ENCODE measurements at places on chromosomes 16 and 17.
A peak's percentile ranks its signal among the peaks of the same experiment; 100 is the strongest.

- no peak for DNase-seq
Observed at GRCh38 chr17:50196036-50196435, 5.4 kb downstream of the COL1A1 start.

GRCh38 chr17:29107084-29107483 is 64.1 kb downstream of the PIPOX start:
- DNase-seq: no peak

DNA sequence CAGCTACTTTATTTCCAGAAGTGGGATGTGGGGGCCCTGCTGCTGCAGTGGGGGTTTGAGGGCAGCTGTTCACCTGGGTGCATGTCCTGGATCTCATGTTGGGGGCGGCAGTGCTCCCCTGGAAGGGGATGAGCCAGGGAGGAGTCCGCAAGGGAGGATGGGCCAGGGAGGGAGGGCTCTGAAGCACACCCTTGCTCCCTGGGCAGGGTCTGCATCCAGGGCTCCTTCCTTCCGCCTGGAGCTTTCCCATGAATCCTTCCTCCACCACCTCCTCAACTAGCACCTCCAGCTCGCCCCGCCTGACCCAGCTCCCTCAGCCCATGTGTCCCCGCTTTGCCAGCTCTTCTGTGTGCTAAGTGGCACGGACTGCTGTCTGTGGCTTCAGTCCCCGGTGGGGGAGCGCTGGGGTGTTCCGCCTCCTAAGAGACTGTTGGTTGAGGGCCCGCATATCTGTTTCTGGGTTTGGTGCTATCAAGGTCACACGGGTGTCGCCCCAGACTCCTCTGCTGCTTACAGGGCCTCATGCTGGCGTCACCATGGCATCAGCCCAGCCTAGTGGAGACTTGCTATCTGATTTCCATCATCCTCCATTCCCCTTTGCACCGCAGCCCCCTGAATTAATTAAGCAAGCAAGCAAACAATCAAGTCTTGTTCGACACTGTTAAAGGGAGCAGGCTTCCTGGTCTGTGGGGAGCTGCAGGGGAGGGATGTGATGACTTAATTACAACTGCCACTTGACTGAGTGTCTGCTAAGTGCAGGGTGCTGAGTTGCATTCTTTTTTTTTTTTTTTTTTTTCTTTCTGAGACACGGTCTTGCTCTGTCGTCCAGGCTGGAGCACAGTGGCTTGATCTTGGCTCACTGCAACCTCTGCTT is 71.8 kb downstream of the PRKCA start:
- DNase-seq: peak; percentile 75

GRCh38 chr17:30915833-30916611 is 5.7 kb upstream of the ADAP2 start:
- no peak for DNase-seq

- DNase-seq: no peak
Observed at GRCh38 chr16:58814348-58814801, 80.3 kb upstream of the GOT2 start.

- DNase-seq: no peak
Observed at GRCh38 chr16:70644763-70645597, 1.4 kb upstream of the IL34 start.

DNA sequence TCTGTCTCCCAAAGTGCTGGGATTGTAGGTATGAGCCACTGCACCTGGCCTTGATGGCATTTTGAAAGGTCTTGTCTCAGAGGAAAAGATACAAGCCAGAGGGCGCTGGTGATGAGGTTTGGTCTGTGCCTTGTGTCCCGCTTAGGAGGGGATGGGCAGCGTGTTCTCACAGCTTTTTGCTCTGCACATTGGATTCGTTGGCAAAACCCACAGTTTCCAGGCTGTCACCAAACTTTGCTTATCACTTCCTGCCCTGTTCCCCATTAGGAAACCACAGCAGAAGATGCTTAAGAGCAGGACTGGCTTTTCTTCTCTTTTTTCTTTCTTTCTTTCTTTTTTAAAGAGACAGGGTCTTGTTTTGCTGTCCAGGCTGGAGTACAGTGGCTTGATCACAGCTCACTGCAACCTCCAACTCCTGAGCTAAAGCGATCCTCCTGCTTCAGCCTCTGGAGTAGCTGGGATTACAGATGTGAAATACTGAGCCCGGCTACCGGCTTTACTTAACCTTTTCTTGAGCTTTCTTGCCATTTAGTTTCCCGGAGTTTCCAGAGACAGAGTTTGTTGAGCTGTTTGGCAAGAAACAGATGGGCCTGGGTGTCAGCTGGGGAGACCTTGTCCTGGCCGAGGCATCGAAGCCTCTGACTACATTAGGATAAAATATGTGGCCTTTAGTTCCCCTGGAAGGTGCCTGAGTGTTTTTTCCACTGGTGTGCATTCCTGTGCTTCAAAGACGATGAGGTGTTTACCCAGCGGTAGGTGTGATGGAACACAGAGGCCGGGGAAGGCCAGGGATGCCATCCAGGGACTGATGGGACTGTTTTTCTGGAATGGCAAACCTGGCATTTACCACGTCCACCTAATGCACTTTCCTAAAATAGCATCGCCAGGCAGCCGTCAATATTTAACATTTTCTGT is 112.9 kb downstream of the ABCC1 start:
- DNase-seq: no peak

DNA sequence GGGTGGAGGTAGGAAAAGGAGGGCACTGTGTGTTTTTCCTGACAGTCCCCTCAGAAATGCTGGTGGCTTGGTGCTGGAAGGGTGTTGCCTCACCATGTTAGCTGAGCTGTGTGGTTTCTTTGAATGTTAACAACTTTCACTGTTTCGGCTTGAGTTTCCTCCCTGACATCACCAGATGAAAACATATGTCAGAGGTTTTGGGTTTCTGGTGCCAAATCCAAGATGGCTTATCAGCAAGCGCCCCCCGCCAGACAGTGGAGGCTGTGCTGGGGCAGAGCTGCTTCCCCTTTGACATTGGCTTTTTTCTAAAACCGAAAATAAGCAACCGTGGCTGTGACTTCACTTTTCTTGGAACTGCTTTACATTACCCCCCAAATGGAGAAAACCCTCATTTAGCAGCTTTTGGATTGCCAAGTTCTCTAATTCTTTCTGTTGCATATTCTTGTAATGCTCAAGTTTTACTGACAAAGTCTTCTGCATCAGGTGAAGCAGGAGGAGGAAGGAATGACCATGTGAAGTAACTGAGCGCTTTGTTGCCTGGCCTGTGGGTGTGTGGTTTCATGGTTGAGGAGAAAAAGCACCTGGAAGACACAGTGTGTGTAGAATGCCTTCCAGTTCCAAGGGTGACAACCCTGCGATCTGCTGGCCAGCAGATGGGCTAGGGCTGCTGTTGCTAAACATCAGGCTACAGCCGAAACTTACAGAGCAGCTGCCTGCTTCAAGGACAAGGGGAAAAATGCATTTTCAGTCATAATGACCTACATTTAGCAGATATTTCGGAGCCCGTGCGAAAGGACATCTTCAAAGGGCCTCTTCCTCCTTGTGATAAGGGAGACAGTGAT is 9.7 kb downstream of the RMI2 start:
- DNase-seq: no peak

GRCh38 chr17:79045001-79045729 is 21.2 kb downstream of the C1QTNF1 start:
- no peak for DNase-seq
